ENCODE measurements at places on chromosomes 6 and 20.

DNA sequence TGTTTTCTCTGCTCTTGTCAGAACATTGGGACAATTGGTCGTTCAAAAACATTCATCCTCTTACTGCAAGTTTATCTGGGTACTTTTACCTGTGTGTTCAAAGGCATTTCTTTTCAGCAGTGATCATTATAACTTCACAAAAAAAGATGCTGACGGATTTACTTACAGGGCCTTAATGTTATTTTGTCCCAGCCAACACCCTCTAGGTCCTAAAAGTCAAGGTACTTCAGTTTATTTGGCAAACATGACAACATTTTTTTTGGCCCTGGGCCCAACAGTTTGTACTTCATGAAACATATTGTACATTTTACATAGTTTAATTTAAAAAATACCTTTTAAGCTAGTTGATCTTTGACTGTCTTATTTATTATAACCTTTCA, 241.2 kb upstream of the TAB2 start:
- DNase-seq = no peak

- no peak for DNase-seq
Observed at GRCh38 chr6:146601352-146601751, 2.6 kb downstream of the ADGB start.

DNA sequence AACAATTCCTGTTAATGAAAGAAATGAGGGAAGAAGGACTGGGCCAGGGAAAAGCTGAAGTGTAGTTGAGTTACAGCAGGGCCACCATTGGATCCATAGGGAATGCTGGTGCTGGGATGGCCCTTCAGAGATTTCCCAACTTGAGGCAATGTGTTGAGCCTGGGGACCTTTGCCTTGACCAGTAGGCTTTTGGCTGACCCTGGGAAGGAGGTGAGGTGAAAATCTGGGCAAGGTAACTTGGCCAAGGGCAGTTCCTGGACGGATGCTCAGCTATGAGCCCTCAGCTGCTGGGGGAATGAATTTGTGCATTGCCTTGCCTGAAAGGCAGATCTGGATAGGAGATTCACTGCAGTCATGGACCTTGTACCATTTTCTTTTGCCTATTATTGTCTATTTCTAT, 20.4 kb downstream of the UTRN start:
- no peak for DNase-seq

- no peak for DNase-seq
Observed at GRCh38 chr6:37233541-37233940, 24.0 kb upstream of the TBC1D22B start.

GRCh38 chr20:3547906-3548305, 77.1 kb downstream of the ATRN start:
- no peak for DNase-seq

Measured in AG10803 (cell line).